ENCODE measurements at places on chromosomes 16 and 17.
A peak's percentile ranks its signal among the peaks of the same experiment; 100 is the strongest.

DNA sequence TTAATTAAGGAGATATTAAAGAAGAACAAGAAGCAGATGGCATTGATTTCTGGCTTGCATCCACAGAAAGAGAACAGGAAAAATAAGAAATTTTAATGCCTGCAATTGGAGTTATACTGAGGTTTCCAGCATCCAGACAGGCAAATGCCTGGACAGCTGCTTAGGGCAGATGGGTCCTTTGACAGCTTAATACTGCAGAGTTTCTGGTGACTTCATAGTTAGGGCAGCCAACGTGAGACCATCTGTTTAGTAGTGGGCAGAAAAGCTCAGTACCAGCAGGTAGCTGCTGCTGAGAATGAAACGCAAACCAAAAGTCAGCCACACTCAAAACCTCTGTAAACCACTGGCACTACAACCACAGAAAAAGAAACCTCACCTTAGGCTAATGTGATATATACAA is 109.8 kb downstream of the CDK5R1 start:
- no peak for DNase-seq

DNA sequence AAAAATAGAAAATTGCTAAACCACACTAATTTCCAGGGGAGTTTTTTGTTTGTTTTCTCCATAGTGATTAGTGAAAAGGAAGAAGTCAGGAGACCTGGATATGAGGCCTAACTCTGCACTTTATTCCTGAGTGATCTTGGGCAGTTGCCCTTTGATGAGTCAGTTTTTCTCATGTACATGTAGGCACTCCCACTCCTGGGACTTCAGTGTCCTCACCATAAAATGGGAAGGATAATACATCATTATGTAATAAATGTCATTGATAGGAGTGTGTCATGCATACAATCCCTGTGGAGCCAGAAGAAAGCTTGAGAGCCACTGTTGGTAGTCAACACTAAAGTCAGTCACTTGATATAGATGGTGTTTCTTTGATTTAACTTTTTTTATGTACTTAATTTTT is 32.5 kb downstream of the WIPF2 start:
- DNase-seq: no peak

DNA sequence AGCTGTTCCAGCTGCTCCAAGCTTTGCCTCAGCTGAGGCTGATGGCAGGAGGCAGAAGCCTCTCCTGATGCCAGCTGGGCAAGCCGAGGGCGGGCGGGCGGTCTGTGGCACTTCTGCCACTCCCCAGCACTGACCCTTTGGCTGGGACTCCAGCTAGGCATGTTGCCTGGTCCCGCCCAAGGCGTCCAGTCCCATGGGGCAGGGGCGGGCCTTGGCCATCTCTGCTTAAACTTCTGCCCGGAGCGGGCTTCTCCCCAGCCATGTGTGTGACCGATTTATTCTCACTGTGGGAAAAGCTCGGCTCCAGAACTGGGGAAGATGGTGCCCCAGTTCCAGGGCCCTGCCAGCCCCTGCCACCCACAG is 349.1 kb downstream of the SEC14L1 start:
- DNase-seq: no peak

DNA sequence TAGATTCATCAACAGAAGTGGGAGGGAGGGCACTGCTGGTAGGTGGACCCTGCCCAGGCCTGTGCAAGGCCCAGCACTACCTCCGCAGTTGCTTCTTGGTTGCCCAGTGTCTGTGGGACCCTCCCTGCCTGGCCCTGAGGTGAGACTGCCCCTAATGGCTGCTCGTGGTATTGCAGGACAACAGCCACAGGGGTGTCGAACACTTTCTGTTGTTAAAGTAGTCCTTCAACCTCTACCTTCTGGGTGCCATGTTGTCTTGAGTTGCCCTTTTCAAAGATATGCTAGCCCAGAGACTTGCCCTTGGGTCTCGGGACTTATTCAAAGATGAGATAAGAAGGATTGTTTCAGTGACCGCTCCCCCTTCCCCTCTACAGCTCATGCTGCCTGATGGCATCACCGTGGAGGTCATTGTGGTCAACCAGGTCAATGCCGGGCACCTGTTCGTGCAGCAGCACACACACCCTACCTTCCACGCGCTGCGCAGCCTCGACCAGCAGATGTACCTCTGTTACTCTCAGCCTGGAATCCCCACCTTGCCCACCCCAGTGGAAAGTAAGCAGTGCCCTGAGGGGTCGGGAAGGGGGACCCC is 29.1 kb downstream of the AKAP1 start:
- no peak for DNase-seq

DNA sequence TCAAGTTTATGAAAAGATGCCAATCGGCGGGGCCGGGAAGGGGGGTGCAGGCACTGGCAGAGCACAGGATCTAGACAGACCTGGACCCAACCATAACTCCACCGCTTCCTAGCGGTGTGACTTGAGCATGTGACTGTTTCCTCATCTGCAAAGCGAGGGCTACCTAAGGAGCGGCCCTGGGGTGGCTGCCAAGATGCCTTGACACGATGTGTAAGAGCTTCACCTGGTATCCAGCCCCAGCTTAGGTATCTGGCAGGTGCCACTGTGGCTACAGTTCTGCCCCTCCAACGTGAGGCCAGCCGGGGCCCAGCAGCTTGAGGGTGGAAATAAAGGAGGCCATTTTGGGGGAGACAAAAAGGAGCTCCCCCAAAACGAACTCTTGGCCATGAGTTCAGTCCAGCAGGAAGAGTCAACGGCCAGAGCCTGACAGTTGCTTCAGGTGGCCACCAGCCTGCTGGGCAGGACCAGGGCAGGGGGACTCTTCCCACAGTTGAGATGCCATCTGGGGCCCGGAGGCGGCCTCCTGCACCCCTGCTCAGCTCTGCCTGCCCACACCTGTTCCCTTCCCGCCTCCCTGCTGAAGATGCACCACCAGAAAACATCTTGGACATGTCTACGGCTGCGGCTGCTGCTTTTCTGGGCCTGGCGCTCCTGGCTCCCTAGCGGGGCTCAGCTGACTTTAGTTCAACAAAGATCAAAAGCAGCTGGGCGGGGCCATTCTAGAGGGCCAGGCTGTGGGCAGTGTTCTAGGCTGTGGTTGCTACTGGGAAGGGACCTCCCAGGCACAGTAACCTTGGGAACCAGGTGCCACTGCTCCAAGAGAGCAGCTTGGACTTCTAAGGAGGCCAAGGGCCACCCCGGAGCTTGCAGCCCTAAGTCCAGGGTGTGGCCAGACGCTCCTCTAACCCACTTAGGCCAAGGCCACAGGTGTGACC is 3.4 kb upstream of the MTSS2 start:
- DNase-seq: no peak

DNA sequence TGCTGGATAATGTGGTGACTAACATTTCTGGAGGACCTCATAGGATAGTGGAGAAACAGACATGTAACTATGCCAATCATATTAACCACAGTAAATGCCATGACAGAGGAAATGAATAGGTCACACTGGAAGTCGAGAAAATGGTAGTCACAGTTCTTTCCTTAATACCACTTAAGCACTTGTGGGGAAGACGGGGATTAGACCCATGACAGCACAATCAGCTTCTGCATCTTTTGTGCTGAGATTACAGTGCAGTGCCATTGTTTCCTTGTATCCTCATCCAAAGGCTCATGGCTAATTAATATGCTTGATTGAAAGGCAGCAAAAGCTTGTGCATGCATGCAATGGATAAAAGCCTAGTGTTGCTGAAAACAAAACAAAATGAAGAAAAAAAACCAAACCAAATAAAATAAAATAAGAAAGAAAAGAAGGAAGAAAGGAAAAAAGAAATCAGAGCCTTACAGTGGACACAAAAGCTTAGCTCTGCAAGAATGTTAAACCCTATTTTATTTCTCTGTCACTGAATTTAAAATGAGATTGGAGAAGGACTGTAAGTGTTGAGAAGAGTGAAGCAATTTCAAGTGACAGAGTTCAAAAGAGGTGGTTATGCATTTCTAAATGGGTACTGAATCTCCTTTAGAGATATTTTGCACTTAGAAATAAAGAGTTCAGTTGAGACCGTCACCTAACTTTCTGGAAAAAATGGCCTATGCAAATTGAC is 1011.9 kb downstream of the CDH8 start:
- no peak for DNase-seq

DNA sequence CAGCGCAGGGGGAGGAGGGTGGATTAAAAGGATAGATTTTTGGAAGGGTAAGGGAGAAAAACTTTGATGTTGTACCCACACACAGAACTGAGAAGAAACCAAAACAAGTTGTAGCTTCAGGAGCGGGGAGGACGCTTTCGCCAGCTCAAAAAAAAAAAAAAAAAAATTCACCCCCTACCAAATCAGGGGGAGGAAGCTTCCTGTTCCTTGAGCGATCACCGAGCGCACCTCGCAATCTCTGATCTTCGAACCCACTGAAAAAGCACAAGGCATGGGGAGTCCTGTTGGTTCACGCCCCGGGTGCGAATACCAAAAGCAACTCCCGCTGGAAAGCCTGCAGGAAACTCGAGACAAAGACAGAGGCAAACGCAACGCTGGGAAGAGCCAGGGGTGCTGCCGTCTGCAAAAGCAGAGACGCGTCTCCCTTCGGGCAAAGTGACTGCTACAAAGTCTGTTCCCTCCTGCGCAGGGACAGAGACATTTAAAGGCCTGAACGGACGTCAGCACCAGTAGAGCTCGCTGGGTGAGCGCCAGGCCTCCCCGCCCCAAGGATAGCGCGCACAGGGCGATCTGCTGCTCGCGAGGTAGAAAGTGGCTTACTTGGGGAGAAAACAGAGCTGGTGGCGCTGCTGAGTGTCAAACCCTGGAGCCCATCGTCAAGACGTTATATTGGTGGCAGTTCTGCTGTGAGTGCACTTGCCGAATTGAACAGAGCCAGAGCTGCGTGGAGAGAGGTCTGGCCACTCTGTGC is 190.4 kb downstream of the USP22 start:
- peak; percentile 30 for DNase-seq

GRCh38 chr17:29357821-29358232 is 32.3 kb upstream of the TAOK1 start:
- DNase-seq: no peak

GRCh38 chr16:77759821-77760220 is 28.5 kb upstream of the VAT1L start:
- DNase-seq: no peak

DNA sequence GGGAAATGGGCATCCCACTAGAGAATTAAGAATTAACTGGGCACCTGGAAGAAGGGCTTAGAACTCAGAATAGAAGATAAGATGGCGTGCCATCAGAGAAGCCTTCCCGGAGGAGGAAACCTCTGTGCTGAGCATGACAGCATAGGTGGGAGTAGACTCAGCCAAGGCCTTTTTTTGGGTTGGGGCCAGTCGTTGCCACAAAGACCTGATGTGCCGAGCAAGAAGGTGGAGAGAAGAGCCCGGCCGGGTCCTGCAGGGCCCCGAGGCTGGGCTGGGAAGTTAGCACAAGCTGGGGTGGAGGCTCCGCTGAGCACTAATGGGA is 1.1 kb upstream of the RAB11FIP4 start:
- DNase-seq: no peak

DNA sequence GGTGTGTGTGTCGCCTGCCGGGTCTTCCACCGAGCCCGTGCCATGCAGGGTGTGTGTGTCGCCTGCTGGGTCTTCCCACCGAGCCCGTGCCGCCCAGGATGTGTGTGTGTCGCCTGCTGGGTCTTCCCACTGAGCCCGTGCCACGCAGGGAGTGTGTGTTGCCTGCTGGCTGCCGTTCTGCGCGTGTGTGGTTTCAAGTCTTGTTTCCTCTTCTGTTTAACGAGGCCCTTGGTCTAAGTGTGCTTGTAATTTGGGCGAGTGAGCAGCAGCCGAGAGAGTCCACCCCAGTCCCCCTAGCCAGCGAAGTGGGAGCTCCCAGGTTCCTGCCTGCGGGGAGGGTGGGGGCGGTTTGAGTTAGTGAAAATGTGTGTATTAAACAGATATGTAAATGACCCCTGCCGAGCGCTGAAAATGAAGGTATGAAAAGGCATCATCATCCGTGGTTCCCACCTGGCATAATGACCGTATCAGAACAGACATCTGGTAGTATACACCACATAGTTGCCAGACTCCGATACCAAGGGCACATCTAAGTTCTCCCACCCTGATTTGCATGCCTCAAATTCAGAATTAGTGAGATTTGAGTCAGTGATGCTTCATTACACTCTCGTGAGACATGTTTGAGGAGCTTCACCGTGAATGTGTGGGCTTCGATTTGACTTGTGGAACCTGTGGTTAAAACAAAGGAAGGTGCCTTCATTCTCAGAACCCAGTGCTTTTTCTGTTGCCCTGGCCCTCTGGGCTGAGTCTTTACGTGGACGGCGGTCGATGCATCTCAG is 114.5 kb upstream of the CHMP6 start:
- DNase-seq: no peak

- DNase-seq: no peak
Observed at GRCh38 chr17:13931800-13932460, 137.4 kb upstream of the COX10 start.

- no peak for DNase-seq
Observed at GRCh38 chr16:2009164-2009711, 383 bp downstream of the ZNF598 start.

- no peak for DNase-seq
Observed at GRCh38 chr17:3800362-3801271, at the start of gene ITGAE. Gene ITGAE (minus strand): TSS chr17:3801188. CDS start chr17:3801144, 44 bp downstream.

- DNase-seq: no peak
Observed at GRCh38 chr16:2954656-2955381, 9.3 kb upstream of the KREMEN2 start.

DNA sequence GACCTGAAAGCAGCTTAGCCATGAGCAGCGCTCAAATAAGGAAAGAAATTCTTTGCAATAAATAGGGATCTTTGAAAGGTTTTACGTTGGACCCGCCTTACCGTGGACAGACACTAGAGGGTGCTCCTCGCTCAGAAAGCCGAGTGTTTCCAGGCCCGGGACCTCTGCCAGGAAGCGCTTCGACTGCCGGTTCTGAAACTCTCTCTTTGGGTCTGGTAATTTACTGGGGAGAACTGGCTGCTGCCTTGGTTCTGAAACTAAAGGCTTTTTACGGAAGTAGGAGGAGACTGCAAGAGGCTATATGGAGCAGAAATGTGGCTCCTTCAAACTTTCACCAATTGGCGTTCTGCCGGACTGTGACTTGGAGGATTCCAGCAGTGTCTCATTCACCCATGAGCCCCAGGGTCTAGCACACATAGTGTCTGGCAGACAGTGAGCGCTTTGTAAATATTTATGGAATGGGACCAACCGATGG is 45.6 kb upstream of the HOXB9 start:
- DNase-seq: no peak

- DNase-seq: no peak
Observed at GRCh38 chr16:24044467-24044866, 208.7 kb downstream of the PRKCB start.

DNA sequence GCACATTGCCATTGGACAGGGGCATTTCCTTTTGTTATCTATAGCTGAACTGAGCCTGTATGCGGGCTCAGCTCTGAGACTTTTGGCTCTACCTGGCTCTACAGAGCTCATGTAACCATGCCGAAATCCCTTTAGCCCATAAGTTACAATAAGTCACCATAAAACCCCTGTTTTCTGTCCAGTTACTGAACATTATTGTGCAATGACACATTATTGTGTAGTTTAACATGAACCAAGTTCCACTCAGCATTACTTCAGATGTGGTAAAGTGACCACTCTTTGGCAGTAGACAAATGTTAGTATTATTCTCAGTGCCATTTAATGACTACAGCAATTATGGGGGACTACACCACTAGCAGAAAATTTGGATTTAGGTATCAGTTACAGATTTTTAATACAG is 65.4 kb upstream of the RASL10B start:
- no peak for DNase-seq
